Stimulated activated CD8-positive, alpha-beta memory T cell treated with anti-CD3 and anti-CD28 coated beads, Interleukin-7, amount 100 ng/mL, for 1 hour (primary cell): ENCODE measurements at places on chromosomes 1 and 21.

GRCh38 chr1:19121192-19121591, 88.9 kb downstream of the UBR4 start:
- DNase-seq: no peak

DNA sequence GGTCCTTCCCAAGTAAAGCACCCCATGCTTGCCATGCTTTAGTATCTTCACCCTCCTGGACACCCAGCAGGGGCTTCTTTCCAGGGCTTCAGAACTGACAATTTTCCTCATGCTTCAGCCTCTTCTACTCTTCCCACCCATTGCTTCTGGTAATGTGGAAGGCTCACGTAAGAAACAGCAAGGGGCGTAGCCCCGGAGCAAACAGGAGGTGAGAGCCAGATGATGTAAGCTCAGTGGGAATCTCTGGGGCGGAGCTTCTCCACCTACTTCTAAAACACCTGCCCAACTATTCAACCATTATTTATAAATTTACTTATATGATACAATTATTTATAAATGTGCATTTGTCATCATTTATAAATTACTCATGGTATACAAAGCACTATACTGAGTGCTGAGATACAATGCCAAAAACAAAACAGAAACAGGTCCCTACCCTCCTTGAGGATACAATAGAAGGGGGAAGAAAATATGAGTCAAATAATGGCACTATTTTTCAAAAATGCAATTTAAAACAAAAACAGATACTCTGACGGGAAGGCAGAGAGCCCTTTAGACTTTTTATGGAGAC, 140.1 kb upstream of the CAMK1G start:
- DNase-seq: no peak

GRCh38 chr1:217117973-217118465, 394.8 kb upstream of the ESRRG start:
- no peak for DNase-seq

GRCh38 chr1:153447498-153448170, 12.8 kb downstream of the S100A7 start:
- DNase-seq: no peak

- DNase-seq: no peak
Measured at GRCh38 chr1:155245163-155245524, 10.1 kb downstream of the ENTREP3 start.
